Activated naive CD4-positive, alpha-beta T cell (primary cell): ENCODE measurements at places on chromosomes 13 and 19.

DNA sequence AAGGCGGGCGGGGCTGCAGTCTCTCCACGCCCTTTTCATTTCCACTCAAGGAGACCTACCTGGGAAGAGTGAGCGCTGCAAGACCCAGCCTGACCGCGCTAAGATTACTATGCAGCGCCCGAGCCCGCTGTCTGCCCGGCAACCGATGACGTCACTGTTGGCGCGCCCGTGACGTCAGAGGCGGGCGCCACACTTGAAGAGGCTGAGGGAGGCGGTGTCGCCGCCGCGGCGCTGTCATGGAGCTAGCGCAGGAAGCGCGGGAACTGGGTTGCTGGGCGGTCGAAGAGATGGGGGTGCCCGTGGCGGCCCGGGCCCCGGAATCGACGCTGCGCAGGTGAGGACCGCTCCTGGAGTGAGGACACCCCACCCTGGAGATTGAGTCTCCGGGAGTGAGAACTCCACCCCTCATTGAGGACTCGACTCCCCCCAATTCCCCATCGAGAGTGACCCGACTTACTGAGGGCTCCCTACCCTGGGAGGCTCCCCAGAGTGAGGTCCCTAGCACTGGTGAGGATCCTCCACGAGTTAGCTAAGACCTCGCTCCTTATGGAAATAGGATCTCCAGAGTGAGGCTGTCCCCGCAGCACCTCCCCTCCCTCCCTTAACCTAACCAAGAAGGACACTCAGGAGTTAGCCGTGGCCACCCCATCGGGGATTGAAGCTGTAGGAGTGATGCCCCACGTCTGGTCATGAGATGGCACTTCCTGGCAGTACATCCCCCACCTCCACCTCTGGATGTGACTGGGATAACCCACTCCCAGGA is at the start of gene HAUS5:
Gene HAUS5 (plus strand): TSS at position 177 of the 763 bp plus-strand sequence. CDS start 60 bp downstream, at position 237.
- DNase-seq, result peak; percentile 89

DNA sequence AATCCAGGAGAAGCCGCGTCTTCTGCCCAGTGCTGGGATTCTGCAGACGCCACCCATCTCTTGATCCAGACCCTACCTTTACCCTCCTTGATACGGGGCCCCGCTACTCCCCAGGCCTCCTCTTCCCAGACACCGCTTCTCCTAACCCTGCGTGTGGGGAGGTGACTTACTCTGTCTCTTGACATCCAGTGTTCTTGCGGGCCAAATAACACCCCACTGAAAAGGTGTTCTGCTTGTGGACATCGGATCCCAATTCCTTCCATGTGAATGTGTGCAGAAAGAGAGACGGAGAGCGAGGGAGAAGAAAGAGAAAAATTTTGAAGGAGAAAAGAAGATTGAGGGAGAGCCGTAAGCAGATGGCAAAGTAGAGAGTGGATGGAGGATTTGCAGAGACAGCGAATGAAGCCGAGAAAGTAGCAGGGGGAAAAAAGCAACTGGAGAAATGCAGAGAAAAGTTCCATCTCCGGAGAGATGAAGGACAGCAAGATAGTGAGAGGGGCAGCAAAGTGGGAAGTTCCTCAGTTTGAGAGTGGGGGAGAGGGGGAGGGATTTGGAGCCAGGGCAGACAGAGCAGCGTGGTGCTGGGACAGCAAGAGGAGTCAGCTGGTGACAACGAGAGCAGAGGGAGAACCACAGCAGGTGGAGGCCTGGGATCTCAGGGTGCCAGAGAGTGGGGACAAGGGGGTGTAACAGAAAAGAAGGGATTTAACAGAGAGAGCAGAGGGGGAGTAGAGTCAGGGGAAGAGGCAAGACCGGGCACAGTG is 814 bp downstream of the ZNF480 start:
- DNase-seq, result no peak

DNA sequence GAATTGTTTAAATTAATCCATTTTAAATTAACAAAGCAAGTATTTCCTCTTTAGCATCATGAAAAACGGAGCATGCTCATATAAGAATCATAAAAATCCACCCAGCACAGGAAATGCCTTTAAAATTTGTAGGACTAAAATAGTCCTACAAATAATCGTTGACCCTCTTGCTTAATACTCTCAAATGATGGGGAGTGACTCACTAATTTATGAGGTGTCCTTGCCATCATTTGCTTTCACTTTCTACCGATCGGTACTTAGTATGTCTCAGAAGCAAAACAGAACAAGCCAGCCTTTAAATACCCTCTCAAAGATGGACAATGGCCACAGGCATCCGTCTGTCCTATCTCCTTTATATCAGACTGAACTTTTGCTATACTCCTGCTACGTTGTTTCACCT is 97.2 kb downstream of the SUCLA2 start:
- no peak for DNase-seq

- no peak for DNase-seq
Observed at GRCh38 chr13:80778297-80778696, 437.4 kb upstream of the SPRY2 start.

DNA sequence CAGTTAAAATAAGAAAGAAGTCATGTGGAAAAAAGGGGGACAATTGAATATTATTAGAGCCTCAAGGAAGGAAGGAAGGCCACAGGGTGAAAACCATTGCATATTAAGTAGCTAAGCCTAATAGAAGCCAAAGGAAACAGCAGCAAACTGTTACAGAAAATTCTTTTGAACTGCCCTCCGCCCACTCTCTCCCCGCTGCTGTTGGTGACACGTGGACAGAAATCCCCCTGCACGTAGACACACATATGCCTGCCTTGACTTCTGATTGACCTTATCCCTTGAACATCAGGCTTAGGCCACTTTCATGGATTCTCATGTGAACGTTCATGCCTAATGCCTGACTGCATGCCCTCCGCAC is 229.1 kb downstream of the KCNRG start:
- no peak for DNase-seq

- DNase-seq, result no peak
Observed at GRCh38 chr19:19176950-19177349, 6.9 kb upstream of the MEF2B start.

DNA sequence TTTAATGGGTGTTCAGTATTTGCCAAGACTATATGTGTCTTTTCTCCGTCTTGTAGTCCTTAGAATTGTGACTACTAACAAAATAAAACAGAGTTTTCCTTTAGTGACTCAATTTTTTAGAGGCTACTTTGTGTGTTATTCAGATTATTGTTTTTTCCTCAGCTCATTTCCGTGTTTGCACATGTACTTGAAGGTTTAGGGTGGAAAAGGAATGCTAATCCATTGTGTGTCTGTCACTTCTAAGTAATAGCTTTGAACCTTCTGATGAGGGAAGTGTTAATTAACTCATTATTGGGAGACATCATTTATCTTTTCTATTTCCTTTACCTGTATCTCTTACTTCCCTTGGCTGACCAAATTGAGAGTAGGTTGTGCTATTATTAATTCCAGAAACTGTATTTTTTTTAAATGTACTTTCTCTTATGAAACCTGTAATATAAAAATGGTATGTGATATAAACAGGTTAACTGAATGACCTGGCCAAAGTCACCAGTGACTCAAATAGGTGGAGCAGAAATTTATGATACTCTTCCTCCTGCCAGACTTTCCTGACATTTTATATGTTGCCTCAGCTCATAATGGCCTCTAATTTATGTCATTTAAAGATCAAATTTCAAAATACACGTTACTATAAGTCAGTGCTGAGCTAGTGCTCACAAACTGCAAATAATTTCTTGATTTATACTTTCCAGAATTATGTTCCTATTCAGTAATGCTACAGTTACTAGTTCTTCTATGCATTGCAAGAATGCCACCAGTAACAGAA is 88.8 kb downstream of the LMO7 start:
- no peak for DNase-seq

DNA sequence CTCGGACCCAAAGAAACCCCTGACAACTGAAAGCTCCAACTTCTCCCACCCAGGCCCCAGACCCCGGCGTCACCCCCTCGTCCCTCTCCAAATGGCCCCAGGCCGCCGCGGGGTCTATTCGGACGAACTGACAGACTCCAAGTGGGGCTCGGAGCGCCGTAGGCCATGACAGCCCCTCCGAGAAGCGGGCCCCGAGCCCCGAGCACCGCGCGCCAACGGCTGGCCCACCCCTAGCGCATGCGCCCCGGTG is 360 bp downstream of the DDX39A start:
- DNase-seq, result no peak

DNA sequence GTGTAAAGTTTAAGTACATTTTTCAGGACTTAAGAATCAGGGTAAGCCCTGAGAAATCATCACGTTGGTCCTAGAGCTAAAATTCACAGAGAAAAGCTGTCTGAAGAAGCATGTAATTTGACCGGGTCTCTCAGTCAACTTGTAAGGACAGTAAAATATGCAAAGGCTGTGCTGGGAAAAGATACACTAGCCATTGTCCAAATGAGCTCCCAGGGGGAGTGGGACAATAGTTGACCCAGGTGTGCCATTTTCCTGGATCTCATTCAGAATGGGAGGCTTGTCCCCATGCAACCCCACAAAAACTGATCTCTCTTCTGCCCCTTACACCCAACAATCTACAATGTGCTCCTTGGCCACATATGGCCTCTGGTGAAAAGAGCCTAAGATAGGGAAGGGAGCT is 437.9 kb downstream of the KLF12 start:
- DNase-seq, result no peak

DNA sequence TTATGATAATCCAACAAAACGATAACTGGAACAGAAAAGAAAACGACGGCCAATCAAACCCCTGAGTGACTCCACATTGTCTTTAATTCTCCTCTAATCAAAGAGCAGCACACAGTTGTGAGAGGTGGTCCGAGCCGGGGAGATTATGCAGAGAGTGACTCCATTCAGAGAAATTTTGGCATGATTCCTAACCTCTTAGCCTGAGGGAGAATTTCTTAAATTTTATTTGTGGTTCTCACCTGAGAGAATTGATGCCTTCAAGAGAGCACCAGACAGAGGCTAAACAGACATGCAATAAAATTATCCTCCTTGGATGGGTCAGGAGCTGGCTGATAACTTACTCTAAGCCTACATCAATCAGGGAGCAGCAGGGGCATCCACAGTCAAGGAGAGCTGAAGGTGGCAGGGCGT is 310.0 kb upstream of the KLF12 start:
- DNase-seq, result no peak

GRCh38 chr19:9043524-9043923 is 33.3 kb upstream of the MUC16 start:
- no peak for DNase-seq

DNA sequence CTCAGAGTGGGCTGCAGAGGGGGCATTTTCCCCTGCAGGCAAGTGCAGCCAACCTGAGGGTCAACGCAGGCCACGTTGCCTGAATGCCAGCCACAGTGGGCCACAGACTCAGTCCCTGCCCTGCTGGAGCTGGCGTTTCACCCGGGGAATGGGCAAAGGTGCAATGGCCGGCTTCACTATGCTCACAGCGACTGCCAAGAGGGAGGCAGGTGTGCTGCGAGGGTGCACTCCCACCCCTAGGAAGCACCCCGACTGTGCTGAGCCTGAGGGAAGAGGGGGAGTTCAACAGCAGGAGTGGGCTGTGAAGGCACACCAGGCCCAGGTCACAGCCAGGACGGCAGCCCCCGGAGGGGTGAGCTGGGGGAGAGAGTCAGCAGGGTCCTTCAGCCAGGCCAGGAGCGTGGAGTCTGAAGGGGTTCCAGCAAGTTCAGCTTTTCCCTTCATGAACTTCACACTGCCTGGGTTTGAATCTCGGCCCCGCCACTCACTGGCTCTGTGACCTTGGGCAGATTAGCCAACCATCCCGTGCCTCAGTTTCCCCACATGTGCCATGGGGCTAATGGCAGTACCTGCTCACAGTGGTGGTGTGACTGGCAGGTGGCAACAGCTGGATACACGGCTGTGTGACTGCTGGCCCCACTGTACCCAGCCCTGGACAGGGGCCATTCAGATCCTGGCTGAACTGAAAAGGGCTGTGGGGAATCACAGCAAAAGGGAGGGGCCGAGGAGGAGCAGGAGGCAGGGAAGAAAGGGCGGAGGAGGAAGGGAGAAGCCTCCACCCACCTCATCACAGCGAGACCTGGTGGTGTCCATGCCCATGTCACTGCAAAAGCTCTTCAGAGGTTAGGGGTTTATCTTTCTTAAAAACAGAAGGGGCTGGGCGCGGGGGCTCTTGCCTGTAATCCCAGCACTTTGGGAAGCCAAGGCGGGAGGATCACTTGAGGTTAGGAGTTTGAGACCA is 7.6 kb downstream of the TRAPPC6A start:
- DNase-seq, result no peak

GRCh38 chr13:31096654-31097302 is 64.9 kb downstream of the HSPH1 start:
- DNase-seq, result no peak

GRCh38 chr13:111232191-111232590 is 88.3 kb upstream of the TEX29 start:
- DNase-seq, result no peak

GRCh38 chr13:106507560-106508274 is 27.7 kb downstream of the EFNB2 start:
- no peak for DNase-seq
